ENCODE measurements at places on chromosomes 1 and 21.

DNA sequence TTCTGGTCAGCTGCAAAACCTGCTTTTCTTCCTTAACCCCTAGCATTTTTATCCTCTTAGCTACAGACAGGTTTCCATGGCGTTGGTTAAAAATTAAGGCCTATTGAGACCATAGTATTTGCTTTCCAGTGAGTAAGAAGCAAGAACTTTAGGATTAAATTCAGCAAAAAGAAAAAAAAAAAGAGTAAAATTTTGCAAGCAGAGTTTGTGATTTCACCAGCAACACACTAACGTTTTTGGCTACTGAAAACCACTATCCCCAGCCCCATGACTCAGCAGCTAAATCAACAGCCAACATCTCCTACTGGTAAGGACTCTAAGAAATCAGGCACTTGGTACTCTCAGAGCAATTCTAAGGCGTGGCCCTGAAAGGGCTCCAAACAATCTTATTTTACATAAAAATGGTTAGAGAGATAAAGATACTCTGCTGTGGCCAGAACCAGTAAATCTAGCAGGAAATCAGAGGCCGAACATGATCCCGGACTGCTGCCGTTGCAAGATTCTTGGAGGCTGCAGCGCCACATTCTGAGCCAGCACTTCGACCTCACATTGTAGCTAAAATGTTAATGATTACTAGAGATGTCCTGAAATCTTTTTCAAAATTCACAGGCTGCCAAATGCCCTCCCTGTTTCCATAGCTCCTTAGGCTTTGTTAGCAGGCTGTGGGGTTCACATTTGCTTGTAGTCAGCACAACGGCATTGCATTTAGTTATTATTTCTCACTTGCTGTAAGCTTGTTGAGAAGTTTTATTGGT lies 1.6 kb upstream of the ENO1 start:
- DNase-seq: peak; percentile 50

DNA sequence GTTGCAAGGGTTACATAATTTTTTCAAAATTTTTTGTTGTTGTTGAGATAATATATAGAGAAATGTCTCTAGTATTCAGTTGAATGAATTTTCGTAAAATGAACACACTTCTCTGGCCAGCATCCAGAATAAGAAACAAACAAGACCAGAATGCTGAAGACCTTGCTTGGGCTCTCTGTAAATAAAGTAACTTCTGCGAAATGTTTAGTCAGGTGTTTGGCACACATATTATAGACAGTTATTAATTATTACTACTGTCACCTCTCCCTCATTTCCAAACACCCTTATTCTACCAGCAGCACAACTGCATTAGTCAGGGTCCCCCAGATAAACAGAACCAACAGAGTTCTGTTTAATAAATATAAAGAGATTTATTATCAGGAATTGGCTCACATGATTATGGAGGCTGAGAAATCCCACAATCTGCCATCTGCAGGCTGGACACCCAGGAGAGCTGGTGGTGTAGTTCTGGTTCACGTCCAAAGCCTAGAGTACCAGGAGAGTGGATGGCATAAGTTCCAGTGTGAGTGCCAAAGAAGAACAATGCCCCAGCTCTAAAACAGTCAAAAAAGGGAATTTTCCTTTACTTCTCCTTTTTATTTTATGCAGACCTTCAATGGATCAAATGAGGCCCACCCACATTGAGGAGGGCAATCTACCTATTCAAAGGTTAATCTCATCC lies 44.1 kb upstream of the KCND3 start:
- DNase-seq: no peak

GRCh38 chr1:91535441-91535840 lies 34.8 kb downstream of the CDC7 start:
- no peak for DNase-seq

GRCh38 chr1:47840393-47841190 lies 156.6 kb downstream of the TRABD2B start:
- DNase-seq: no peak

DNA sequence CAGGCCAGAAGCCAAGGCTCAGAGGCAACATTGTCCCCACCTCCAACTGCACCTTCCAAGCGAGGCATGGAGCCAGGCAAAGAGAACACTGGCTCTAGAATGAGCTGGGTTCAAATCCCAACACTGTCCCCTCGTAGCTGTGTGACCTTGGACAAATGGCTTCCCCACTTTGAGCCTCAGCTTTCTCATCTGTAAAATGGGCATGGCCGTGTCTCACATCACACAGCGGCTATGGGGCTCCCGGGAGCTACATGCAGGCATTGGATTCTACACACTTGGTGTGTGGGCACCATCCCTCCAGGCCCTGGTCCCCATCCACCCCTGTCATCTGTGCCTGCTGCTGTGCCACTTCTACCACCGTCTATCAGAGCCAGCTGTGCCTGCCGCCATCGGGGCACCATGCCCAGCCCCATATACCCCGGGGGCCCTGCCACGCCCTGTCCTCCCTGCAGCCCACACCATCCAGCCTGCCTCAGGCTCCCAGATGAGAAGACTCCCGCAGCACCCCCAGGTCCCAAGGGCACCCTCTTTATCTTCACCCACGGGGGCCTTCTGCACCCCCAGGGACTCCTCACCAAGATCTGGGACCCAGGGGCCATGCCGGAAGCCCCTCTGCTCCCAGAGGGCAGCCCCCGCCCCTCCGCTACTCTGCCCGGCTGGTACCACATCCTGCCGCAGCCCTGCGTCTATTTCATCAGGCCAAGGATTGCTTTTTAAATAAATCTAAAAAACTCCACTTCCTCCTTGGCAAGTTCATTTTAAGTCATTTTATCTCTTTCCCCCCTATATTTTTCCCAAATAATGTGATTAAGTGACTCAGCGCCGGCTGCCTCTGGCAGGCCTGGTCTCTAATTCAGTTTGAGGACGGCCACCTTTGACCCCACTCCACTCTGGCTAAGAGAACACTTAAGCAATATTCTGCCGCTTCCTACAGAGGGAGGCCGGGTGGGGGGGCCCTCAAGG lies 107.8 kb upstream of the TARDBP start:
- DNase-seq: no peak

DNA sequence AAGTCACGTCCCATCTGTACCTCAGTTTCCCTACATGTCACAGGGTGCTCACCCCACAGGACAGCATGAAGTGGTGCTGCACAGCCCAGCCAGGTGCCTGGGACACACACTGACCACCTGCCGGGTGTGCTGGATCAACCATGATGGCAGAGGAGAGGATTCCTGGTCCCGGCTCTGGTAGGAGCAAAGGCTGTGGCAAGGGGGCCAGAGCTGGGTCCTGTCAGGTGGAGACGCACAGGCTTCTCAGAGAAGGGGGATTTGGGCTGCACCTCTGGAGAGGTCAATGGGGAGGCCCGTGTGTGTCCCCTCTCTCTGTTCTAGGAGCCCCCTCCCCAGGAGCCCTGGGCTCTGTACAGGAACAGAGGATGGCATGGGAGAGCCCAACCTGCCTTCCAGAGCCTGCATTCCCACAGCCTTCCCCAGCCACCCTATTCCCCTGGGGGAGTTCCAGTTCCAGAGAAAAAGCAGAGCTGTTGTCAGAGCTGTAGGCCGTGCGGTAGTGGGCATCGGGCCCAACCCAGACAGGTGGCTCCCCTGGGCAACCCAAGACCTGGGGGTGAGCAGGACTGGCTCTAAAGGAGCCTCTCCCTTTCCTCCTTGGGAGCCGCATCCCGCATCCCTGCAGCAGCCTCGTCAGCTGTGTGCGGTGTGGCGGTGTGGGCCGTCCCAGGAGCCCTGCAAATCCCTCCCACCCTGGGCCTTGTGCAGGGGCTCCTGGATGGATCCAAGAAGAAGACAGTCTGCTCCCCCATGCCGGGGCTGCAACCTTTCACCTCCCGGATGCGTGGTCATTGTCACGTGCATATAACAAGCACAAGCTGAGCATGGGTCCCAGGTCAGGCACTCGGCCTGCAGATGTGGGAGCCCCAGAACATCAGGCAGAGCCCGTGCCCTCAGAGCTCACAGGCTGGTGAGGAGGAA lies 2.9 kb upstream of the TFF3 start:
- DNase-seq: no peak

GRCh38 chr1:168734946-168735345 lies 5.9 kb upstream of the DPT start:
- DNase-seq: no peak

- no peak for DNase-seq
Measured at GRCh38 chr1:116567790-116568661, 2.8 kb downstream of the CD58 start.

- peak; percentile 29 for DNase-seq
Measured at GRCh38 chr1:183023601-183024316, 539 bp downstream of the LAMC1 start.

- DNase-seq: no peak
Measured at GRCh38 chr1:76269155-76269554, 194.6 kb downstream of the ST6GALNAC3 start.

Data from stimulated activated CD4-positive, alpha-beta T cell treated with anti-CD3 and anti-CD28 coated beads, Interleukin-15, amount 100 ng/mL, for 48 hours (primary cell).